ENCODE measurements at places on chromosomes 1 and 21.
A peak's percentile ranks its signal among the peaks of the same experiment; 100 is the strongest.

- no peak for DNase-seq
Observed at GRCh38 chr1:18929686-18930085, 26.8 kb downstream of the IFFO2 start.

DNA sequence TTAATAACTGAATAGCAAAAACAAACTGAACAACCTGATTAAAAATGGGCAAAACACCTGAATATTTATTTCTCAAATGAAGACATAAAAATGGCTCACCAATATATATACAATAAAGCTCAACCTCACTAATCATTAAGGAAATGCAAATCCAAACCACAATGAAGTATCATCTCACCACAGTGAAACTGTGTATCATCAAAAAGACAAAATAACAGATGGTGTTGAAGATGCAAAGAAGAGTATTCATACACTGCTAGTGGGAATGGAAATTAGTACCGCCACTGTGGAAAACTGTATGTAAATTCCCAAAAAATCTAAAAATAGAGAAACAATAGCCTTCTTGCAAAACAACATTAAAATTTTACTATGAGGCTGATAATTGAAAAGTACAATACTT, 1660.1 kb upstream of the B3GALT2 start:
- DNase-seq = no peak

DNA sequence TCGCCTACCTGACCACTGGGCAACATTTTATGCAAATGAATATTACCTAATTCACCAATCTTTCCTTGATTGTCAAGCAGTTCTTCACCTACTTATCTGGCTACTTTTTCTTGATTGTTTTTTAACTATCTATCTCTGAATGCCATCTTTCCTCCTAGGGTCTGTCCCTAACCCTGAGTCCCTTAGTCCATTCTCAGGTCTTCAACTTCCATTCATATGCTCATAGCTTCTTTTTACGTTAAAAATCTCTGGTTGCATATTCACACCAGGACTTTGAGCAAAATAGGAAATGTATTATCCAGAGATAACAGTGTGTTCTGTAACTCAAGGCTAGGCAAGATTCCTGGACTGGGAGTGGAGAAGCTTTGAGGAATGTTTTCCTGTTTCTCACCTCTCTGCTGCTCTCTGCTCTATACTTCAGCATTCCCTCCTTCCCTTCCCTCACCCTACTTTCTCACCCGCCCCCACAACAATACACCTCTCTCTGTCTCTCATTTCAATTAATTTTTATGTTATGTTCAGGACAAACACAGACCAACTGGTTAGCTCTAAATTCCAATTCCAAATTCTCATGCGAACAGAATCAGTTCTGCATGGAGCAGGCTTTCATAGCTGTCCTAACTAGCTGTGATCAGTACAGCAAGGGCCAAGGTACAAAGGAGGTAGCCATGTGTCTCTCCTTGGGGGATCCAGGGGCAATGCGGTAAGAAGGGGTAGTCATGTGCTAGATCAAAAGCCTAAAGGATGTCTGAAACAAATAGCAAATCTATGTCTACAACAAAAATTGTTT, 278.4 kb downstream of the USH2A start:
- DNase-seq = no peak

DNA sequence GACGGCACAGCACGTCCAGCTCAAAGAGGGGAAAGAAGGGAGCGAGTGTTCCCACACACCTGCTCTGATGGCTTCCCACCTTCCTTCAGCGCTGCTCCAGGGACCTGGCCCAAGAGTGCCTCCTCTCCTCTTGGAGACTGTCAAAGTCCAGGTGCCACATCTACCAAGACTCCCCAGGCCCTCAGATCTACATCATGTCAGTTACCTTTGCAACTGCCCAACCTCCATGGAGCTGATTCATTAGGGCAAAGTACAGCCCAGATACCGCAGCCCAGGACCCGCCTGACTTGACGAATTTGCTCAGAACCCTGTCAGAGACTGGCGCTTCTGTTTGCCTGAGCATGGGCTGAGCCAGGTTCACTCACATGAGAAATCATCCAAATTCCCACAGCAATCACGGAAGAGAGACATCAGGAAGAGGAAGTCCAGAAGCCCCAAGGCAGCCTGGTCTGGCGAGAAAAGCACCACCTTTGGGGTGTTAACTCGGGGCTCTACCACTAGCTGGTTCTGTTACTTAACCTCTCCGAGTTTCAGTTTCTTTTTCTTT, at the start of gene SEC16B:
SEC16B (minus strand) TSS at position 234 of the 547 bp plus-strand sequence. CDS start 2,077 bp downstream, outside the sequence.
- DNase-seq = no peak

DNA sequence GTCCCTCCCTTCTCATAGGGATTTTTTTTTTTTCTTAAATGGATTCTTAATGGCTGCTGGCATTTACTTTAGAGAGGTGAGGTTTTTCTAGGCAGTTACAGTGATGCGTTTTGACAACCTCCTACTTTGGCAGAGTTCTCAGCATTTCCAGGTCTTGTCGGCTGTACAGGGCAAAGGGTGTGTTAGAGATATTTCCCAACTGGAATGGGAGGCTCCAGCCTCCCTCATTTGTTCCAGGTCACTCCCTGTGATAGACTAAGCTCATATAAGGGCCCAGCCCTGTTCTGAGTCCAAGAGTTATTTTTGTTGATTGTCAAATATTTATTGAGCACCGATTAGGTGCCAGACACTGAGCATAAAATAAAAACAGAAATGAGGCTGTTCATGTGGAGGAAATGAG, 7.6 kb upstream of the XKR8 start:
- DNase-seq = no peak

GRCh38 chr1:212186427-212187207, 98.6 kb upstream of the PPP2R5A start:
- no peak for DNase-seq

GRCh38 chr1:10105484-10105883, 72.7 kb downstream of the UBE4B start:
- no peak for DNase-seq

DNA sequence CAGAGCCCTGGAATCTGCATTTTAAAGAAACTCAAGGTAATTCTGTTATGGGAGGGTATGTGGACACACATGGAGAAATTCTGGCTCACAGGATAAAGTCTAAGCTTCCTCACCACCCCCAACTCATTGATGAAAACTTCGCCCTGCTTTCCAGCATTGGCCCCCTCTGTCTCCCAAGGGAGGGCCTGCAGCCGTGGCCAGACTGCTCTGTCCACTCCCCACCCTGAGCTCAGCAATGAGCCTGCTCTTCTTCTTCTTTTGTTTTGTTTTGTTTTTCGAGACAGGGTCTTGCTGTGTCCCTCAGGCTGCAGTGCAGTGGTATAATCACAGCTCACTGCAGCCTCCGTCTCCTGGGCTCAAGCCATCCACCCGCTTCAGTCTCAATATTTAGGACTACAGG, 136.8 kb upstream of the EDN2 start:
- no peak for DNase-seq

GRCh38 chr1:28885977-28886730, 28.2 kb upstream of the EPB41 start:
- DNase-seq = no peak

- DNase-seq = no peak
Observed at GRCh38 chr1:211683396-211684297, 8.2 kb upstream of the NEK2 start.

- no peak for DNase-seq
Observed at GRCh38 chr21:38129711-38130110, 127.1 kb upstream of the KCNJ15 start.

GRCh38 chr1:47919113-47919833, 77.9 kb downstream of the TRABD2B start:
- no peak for DNase-seq

DNA sequence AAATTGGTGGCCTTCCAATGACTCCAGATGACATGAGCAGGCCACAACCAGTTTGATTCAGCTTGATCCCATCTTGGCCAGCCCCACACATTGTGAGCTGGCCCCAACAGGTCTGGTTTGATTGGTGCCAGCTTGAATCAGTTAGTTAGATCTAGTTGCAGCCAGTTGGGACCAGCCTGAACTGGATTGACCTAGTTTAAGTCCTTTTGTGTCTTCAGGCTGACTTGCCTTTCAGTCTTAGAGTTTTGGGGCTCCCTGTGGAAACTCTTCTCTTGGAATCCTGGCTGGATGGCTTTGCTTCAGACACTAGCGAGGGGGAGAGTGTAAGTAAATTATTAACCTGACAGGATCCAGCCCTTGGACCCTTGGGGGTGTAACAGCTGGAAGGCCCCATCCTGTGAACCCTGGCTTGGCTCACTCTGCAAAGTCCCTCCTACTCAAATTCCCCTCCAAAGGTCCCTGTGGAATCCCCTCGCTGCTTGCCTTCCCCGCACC, 36.2 kb upstream of the POU3F1 start:
- DNase-seq = no peak

GRCh38 chr1:25902462-25902861, 3.8 kb downstream of the STMN1 start:
- DNase-seq = no peak

DNA sequence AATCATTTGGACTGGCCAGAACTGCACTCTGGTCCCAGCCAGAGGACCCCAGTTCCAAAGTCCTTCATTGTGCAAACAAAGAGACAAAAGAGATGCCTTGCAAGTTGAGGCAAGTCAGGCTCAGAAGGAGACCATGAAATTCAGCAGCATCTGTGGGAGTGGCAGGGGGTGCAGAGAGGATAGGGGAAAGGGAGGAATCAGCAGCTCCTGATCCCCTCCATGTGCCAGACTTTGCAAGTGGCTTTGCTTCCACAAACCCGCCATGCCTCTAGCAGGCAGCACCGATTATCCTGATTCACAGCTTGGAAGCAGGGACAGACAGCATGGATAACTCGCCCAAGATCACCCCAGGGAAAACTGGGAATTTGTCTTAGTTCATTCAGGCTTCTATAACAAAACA, 2.1 kb upstream of the CAPN9 start:
- no peak for DNase-seq

DNA sequence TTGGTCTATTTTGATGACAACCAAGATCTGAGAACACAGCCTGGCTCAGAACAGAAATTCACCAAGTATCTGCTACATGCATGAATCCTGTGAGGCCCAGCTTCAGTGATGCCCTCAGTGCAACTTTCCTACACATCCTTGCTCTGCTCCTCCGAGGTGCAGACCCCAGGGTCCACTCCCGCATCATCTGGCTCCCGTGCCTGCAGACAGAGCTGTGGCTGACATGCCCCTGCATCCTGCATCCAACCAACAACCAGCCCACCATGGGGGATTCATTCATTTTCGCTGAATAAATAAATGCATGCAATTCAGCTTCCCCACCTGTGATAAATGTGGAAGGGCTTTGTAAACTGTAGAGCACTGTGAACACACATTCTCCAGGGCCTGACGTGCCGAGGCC, 112.3 kb downstream of the GLIS1 start:
- no peak for DNase-seq

DNA sequence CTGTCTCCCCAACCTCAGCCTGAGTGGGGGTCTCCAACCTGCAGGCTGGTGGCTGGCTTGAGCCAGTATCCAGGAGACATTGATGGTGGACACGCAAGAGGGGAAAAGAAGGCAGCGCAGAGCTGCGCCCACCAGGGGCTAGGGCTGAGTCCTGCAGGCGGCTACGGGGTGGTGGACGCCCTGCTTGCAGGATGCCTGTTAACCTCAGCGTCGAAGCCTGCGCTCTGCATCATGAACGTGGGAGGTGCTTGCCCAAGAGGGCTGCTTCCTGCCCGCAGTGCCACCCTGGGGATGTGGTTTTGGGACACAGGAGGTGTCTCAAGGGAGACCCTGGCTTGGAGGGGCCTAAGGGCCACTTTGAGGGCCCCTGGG, 11.6 kb downstream of the CFAP410 start:
- no peak for DNase-seq

GRCh38 chr1:25922056-25922970, 16.1 kb upstream of the STMN1 start:
- peak; percentile 74 for DNase-seq

Measured in ecto neural progenitor cell (in vitro differentiated cells).